ENCODE measurements at places on chromosomes 12 and 14.

- DNase-seq = no peak
Measured at GRCh38 chr14:101950516-101951215, 13.7 kb upstream of the DYNC1H1 start.

GRCh38 chr14:51386983-51387735 is 147.1 kb downstream of the TMX1 start:
- no peak for DNase-seq

GRCh38 chr12:30361145-30361544 is 334.5 kb downstream of the IPO8 start:
- no peak for DNase-seq

DNA sequence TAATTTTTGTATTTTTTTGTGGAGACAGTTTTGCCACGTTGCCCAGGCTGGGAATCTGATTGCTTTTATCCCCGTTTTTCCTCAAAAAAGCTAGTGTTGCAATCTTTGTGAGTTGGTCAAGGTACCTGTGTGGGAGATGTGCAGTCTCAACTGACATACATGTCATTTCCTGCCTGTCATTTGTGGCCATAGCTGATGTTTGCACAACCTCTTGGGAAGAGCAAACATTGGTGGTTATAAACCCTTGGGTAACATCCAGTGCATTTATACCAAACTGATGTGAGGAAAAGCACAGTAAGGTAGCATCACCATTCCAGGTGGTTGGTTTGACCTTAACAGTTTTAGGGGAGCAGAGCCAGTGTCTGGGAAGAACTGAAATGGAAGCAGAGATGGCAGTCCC is 54.7 kb downstream of the ATG14 start:
- no peak for DNase-seq

GRCh38 chr12:88579601-88580050 is 645 bp downstream of the KITLG start:
- no peak for DNase-seq

DNA sequence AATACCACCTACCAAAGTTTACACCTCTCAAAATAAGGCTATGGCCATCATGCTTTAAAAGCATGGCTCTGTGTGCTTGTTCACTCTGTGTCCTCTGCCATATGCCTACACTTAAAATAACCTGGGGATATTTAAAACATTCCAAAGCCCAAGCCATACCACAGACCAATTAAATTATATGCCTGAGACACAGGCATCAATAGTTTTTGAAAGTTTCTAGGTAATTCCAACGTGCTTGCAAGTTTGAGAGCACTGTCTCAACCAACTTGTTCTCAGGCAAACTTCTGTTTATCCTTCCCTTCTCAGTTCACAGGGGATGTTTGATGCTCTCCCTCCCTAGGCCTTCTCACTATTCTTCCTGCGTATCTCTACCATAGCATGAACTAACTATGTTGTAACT is 3.4 kb upstream of the FRMD6 start:
- DNase-seq = no peak

GRCh38 chr14:25488961-25489360 is 439.0 kb upstream of the STXBP6 start:
- no peak for DNase-seq

- no peak for DNase-seq
Measured at GRCh38 chr12:87678453-87678852, 350.7 kb downstream of the C12orf50 start.

- DNase-seq = no peak
Measured at GRCh38 chr14:77485901-77486678, 12.5 kb downstream of the ISM2 start.

DNA sequence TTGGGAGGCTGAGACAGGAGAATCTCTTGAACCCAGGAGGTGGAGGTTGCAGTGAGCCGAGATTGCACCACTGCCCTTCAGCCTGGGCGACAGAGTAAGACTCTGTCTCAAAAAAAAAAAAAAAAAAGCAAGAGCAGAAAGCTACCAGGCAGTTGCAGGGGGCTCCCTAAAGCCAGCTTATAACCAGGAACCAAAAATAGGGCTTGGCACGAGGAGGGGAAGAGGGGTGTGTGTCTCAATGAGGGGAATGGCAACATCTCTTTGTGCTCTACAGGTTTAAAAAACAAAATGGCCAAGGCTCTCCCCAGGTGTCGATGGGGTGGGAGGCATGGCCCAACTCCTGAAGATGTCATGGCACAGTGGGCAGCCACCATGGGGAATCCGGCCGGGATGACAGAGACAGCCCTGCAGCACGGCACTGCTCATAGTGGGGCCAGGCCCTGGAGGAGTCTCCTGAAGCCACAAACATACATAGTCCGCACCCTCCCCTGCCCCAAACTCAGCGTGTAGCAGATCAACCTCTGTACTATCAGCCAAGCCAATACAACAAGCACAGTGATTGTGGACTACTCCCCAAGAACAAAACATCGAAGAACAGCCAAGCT is 16.0 kb upstream of the EIF5 start:
- DNase-seq = no peak

GRCh38 chr12:122059203-122059960 is 19.2 kb upstream of the MLXIP start:
- no peak for DNase-seq

- no peak for DNase-seq
Measured at GRCh38 chr14:54138024-54138353, 181.4 kb upstream of the BMP4 start.

- no peak for DNase-seq
Measured at GRCh38 chr12:27344760-27345159, 12.1 kb downstream of the BMAL2 start.

- DNase-seq = no peak
Measured at GRCh38 chr12:13079440-13079906, 24.0 kb downstream of the GSG1 start.

DNA sequence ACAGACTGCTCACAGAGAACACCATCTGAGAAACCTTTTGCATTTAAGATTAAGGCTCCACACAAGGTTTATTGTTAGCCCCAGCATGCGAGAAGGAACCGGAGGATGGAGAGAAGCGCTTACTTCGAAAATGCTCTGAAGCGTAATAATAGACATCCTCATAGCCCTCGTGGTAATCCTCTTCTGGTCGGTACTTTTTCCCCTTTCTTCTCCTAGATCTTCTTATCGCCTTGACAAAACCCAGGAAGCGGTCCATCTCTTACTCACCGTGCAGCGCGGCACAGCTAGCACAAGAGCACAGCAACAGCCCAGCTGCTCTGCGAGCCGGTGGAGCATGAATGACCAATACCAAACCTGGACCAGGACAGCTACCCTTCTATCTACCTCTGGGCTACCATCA is 125.1 kb upstream of the GRIP1 start:
- no peak for DNase-seq
